Activated CD4-positive, alpha-beta memory T cell treated with anti-CD3 and anti-CD28 coated beads, Interleukin-2, amount 10 ng/mL, durations not matched to agents 7 days and 5 days (primary cell): ENCODE measurements at places on chromosomes 6 and 20. TPM values are rescaled to one million over a fixed set of nuclear protein-coding genes. Genes with fewer than 3 reads are reported as not detected.

DNA sequence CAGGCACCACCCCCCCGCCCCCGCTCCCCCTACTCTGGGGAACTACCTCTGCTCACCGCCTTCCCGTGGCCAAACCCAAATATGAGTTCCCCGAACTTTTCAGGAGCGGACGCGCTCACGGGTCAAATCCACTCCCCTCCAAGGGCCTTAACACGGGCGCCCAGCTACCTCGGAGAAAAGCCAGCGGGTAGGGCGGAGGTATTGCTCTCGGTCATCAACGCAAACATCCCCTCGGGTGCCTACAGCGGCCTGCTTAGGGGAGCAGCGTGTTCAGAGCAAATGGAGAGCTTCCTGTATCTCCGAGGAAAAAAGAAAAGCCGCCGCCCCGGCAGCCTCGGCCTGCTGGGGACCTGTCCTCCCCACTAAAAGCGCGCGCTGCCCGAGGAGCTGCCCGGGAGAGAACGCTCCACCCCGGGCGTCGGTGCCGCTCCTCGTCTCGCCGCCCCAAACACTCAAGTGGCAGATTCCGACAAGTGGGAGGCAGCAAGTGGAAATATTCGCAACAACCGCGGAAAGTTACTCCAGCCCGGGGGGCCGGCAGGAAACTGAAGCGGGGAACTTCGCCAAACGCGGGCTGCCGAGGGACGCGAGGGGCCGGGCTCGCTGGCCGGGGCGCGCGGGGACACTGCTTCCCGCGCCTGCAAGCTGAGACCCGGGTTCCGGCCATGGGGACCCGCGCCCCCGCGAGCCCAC is 699 bp downstream of the PTPRT start:
- DNase-seq: no peak

Gene GHRH
- total RNA-seq: not detected

Gene ADNP
- 63.3 TPM for total RNA-seq

DNA sequence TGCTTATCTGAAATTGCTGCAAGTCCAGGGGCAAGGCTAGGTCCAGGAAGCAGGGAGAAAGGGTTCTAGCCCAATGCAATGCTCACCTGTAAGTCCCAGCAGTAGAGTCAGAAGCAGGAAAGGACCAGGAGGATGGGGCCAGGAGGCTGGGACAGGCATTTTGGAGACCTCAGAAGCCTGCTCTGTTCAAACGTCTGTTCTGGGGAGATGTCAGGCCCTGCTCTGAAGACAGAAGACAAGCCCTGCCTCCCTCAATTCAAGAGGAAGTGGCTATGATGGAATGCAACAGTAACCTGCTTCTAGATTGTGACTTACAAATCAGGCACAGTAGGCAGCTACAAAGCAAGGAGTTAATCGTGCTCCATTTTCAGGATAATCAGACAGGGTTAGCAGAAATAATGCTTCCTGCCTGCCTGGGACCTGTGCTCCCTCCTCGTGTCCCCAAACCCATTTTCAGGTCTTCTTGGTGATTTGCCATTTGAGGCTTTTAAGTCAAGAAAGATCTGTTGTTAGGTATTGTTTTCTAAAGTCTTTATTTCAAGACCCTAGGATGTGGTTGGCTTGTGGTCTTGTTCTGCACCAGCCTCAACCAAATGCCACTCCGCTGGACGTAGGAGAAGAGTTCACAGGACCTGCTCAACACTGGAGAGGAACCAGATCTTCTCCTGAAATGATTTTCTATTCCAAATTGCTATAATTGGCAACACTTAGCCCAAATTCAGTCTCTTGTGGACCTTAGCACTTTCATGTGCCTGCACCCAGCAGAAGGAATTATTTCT is at the start of gene SIRPG:
Gene SIRPG, minus strand, starts transcription at position 224 of the 779 bp plus-strand sequence. Its CDS starts 65 bp downstream, at position 159.
- DNase-seq: peak; percentile 70

Gene TMEM239
- not detected for total RNA-seq

DNA sequence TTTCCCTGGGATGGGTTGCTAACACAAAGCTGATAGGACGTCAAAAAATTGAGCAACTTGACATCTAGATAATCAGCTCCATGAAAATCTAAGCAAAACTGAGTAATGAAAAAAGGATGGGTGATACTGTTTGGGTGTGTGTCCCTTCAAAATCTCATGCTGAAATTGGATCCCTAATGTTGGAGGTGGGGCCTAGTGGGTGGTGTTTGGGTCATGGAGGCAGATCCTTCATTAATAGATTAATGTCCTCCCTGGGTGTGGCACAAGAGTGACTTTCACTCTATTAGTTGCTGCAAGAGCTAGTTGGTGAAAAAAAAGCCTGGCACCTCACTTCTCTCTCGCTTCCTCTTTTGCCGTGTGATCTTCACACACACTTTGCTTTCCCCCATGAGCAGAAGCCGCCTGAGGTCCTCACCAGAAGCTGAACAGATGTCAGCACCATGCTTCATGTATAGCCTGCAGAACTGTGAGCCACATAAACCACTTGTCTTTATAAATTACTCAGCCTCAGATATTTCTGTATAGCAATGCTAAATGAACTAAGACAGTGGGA is 160.9 kb downstream of the FRK start:
- no peak for DNase-seq

Gene BTN1A1
- total RNA-seq: not detected

GRCh38 chr6:135814043-135814442 is 37.5 kb upstream of the PDE7B start:
- no peak for DNase-seq

DNA sequence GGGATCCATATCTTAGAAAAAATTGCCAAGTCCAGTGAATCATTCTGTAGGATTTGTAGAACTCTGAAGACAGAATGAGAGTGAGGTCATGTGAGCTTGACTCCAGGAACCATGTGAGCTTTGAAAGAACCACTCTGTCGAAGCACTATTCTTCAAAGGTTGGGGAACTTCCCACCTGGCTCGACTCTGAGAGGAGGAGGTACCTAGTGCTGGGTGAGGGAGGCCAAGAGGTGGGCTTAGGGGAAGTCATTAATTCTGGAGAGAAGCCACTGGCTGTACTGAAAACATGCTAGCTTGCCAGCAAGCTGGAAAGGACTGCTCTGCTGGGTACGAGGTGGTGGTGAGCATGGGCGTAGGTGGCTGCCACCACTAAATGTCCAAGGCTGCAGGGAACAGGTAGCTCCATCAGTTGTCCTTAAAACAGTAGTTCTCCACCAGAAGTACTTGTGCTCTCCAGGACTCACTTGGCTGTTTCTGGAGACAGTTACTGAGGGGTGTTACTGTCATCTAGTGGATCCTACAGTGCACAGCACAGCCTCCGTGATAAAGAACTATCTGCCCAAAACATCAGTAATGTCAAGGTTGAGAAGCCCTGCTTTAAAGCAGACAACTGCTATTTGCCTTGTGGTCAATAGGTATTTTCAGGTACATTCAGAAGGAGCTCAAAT is 34.7 kb upstream of the SYNJ2 start:
- no peak for DNase-seq

Gene TAP2
- 203 TPM for total RNA-seq

GRCh38 chr6:157574851-157575424 is 193.9 kb downstream of the ZDHHC14 start:
- DNase-seq: no peak

DNA sequence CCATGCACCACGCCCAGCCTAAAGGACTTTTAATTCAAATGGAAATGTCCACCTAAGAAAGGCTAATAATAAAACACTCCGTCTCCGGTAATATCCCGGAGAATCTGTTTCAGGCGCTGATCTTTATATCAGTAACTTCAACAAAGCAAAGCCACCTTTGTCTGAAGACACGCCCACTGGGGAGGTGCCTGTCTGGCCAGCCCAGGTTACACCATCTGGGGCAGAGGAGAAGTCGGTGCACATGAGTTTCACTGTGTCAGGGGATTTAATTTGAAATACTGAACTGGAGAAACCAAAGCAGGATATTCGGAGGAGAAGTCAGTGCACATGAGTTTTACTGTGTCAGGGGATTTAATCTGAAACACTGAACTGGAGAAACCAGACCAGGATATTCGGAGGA is 9.4 kb downstream of the SERPINB6 start:
- DNase-seq: no peak

- no peak for DNase-seq
Observed at GRCh38 chr6:163387317-163387716, 27.2 kb upstream of the QKI start.

Gene CST1
- total RNA-seq: not detected

Gene NOX3
- not detected for total RNA-seq

GRCh38 chr20:40769677-40770285 is 80.7 kb upstream of the MAFB start:
- DNase-seq: no peak

DNA sequence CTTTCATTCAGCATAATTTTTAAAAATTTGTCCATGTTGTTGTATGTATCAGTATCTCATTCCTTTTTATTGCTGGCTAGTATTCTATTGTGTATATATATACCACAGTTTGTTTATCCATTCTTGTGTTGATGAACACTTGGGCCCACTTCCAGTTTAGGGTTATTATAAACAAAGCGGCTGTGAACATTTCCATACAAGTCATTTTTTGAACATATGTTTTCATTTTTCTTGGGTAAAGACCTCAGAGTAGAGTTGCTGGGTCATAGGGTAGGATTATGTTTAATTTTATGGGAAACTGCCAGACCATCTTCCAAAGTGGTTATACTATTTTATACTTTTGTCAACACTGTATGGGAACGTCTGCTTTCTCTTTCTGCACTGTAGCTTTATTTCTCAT is 55.3 kb downstream of the RBM24 start:
- DNase-seq: no peak

GRCh38 chr6:135974426-135974825 is 122.9 kb downstream of the PDE7B start:
- DNase-seq: no peak

Gene NKX2-4
- total RNA-seq: not detected

- no peak for DNase-seq
Observed at GRCh38 chr6:38459291-38459690, 180.4 kb downstream of the BTBD9 start.

- DNase-seq: no peak
Observed at GRCh38 chr6:159077123-159077522, 32.3 kb upstream of the TAGAP start.

GRCh38 chr20:38534756-38535155 is 46.2 kb upstream of the ADIG start:
- no peak for DNase-seq

DNA sequence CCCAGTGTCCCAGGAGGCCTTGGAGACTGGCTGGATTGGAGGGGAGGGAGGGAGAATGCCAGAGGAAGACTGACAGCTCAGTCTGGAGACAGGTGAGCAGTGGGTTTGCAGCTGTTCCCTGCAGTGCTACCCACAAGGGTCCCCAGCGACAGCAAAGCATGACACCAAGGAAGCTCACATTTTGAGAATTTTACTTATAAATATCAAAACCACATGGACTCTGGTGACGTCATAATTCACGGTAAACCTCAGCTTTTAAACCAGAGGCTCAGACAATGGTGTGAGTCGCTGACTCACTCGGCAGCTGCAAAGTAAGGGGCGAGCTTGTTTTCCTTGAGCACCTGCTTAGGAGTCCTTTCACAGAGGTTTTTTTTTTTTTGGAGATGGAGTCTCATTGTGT is 65.2 kb downstream of the THBS2 start:
- DNase-seq: no peak

DNA sequence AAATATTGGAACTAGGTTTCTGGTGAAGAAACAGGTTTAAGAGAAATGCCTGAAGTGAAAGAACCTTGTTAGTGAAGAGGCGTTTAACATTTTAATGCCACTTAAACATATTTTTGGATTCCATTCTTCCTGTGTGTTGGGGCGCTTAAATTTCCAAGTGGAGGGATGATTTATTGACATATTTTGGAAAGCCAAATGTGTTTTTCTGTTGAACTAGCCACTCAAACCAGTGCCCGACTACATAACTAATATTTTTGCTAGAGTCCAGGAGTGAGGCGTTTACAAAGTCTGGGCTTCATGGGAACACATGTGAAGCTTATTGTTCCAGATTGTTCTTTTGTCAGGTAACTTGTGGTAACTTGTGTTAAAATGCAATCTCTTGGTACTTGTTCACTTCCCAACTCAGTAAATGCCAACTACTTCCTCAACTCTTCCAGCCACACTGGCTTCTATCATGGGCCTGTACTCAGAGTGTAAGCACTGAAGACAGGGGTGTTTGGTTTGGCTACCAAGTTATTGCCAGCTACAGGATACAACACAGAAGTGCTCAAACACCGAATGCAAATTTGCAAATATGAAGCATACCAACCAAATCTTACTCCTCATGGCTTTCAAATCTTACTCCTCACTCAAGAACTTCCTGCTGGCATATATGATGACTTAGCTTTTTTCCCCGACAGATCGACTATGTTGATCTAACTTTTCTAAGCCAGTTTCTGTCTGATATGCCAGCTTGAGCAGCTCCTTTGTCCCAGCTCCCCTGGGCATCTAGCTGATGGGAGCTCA is 2.0 kb upstream of the ZNFX1 start:
- DNase-seq: no peak

Gene C4B
- 3.4 TPM for total RNA-seq

- peak; percentile 32 for DNase-seq
Observed at GRCh38 chr20:46767127-46767761, 57.8 kb downstream of the SLC2A10 start.

DNA sequence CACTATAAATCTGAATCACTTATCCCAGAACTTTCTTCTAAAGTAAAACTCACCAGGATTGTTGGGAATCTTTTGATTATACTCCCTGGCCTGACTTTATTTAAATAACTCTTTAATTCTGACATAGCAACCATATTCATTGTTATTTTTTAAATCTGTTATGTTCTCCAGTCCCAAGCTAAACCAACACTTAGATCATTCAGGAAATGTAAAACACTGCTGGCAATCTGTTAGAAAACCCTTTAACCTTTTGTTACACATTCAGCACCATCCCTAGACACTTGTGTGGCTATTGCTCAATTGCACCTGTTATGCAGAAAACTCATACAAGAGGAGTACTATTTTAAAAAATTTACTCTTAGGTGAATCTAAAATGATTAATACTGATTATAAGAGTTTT is 101.8 kb upstream of the NHSL1 start:
- DNase-seq: no peak

- DNase-seq: no peak
Observed at GRCh38 chr20:37305079-37305478, 15.6 kb downstream of the MANBAL start.

DNA sequence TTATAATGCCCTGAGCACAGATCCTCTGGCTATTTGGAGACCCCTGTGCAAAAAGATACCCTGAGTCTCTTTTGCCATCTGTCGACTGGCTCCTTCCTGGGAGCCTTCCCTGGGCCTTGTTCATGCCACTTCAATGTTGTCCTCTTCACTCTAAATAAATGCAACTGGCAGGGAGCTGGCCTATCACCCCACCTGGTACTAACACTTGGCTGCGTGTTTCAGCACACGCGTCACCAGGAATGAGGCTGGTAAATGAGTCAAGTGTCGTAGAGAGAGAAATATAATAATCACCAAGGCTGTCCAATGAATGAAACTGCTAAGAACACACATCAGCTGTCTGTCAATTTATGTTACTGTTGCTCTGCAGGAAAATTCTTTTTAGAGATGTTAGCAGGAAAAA is 374.6 kb upstream of the JARID2 start:
- DNase-seq: no peak

GRCh38 chr6:53703047-53703446 is 37.5 kb upstream of the KLHL31 start:
- DNase-seq: no peak

- no peak for DNase-seq
Observed at GRCh38 chr20:31522731-31523130, 8.5 kb downstream of the HM13 start.
